ENCODE measurements at places on chromosomes 16 and 17. TPM values are rescaled to one million over a fixed set of nuclear protein-coding genes. Genes with fewer than 3 reads are reported as not detected.

GRCh38 chr17:9472094-9472493 lies 103.5 kb downstream of the STX8 start:
- no peaks in the 10 kb centered on the region for H3K36me3 ChIP-seq
- peaks cover 43% of the 10 kb centered on the region for H3K4me1 ChIP-seq
- H3K27me3 ChIP-seq, result no peaks in the 10 kb centered on the region
- H3K27ac ChIP-seq, result peak overlapping the region; percentile 64
- no peak overlapping the region for H3K4me3 ChIP-seq
- peak; percentile 30 for DNase-seq

- no peaks in the 10 kb centered on the region for H3K27me3 ChIP-seq
- no peaks in the 10 kb centered on the region for H3K4me1 ChIP-seq
- H3K36me3 ChIP-seq, result no peaks in the 10 kb centered on the region
- H3K27ac ChIP-seq, result no peak overlapping the region
These were observed 24.1 kb upstream of the MFSD6L start for GRCh38 chr17:8823279-8823678.

GRCh38 chr16:70348991-70349390 lies 2.3 kb downstream of the DDX19A start:
- no peak overlapping the region for H3K27ac ChIP-seq
- peaks cover 35% of the 10 kb centered on the region for H3K4me1 ChIP-seq
- DNase-seq, result no peak

NATD1 gene
- 3.0 TPM for total RNA-seq

DNA sequence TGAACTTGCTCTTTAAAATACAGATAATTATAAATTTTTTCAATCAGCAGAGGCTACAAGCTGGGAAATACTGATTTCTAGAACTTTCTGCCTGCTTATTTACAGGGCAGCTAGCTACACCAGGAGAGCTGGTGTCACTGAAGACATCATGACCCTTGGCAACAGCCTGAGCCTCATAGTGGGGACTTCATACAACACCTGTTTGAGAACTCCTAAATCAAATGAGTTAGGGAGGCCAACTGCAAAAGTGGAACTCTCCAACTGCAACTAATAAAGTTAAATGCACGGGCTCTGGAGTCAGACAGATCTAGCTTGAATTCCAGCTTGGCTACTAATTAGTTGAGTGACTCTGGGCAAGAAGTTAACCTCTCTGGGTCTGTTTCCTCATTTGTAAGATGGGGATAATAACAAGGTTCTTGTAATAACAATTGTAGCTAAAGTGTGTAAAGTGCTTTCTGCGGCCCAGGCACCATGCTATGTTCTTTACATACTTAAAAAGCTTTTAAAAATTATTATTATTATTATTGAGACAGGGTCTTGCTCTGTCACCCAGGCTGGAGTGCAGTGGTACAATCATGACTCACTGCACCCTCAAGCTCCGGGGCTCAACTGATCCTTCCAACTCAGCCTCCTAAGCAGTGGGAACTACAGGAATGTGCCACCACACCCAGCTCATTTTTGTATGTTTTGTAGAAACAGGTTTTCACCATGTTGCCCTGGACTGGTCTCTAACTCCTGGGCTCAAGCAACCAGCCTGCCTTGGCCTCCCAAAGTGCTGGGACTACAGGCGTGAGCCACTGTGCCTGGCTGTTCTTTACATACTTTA lies 33.4 kb downstream of the VAC14 start:
- H3K4me1 ChIP-seq, result no peaks in the 10 kb centered on the region
- no peak overlapping the region for H3K4me3 ChIP-seq
- no peaks in the 10 kb centered on the region for H3K27me3 ChIP-seq
- no peak overlapping the region for H3K27ac ChIP-seq

GRCh38 chr17:27848931-27849330 lies 44.2 kb downstream of the LYRM9 start:
- DNase-seq, result no peak
- H3K27ac ChIP-seq, result no peak overlapping the region
- H3K4me3 ChIP-seq, result no peak overlapping the region
- H3K27me3 ChIP-seq, result no peaks in the 10 kb centered on the region
- H3K36me3 ChIP-seq, result peaks cover 2% of the 10 kb centered on the region

GRCh38 chr17:17402558-17402957 lies 74.2 kb upstream of the MED9 start:
- H3K27me3 ChIP-seq, result no peaks in the 10 kb centered on the region
- no peak overlapping the region for H3K4me3 ChIP-seq

GRCh38 chr17:71765437-71765836 lies 355.4 kb upstream of the SOX9 start:
- no peak overlapping the region for H3K27ac ChIP-seq
- no peaks in the 10 kb centered on the region for H3K36me3 ChIP-seq
- H3K4me1 ChIP-seq, result no peaks in the 10 kb centered on the region
- H3K27me3 ChIP-seq, result no peaks in the 10 kb centered on the region
- DNase-seq, result no peak

GRCh38 chr17:72102366-72102765 lies 18.5 kb upstream of the SOX9 start:
- DNase-seq, result no peak
- H3K36me3 ChIP-seq, result no peaks in the 10 kb centered on the region
- H3K4me3 ChIP-seq, result no peak overlapping the region
- no peaks in the 10 kb centered on the region for H3K4me1 ChIP-seq
- no peaks in the 10 kb centered on the region for H3K27me3 ChIP-seq
- no peak overlapping the region for H3K27ac ChIP-seq

- H3K4me3 ChIP-seq, result no peak overlapping the region
- H3K36me3 ChIP-seq, result no peaks in the 10 kb centered on the region
- DNase-seq, result no peak
- H3K27me3 ChIP-seq, result no peaks in the 10 kb centered on the region
- no peak overlapping the region for H3K27ac ChIP-seq
These were observed 488.9 kb downstream of the SHISA9 start for GRCh38 chr16:13390093-13390985.

DNA sequence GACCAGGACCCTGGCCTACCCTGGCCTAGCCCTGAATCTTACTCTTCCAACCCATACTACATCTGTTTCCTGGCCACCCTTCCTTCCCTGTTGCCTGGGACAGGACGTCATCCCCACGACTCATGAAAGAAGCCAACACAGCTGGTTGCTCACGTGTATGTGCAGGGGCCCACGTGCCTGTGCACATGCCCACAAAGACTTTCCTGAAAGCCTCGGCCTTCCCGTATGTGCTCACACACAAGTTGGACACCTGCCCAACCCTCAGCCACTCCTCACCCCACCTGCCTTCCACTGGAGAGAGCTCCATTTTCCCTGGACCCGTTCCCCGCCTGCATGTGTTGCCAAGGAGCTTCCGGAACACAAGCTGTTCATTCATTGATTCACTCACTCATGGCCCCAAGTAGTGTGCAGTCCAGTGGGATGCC lies 7.0 kb downstream of the PLXDC1 start:
- no peaks in the 10 kb centered on the region for H3K36me3 ChIP-seq
- H3K27ac ChIP-seq, result no peak overlapping the region
- DNase-seq, result no peak

GRCh38 chr17:63774141-63774968 lies at the start of gene DDX42:
TSS of gene DDX42 (plus strand) at chr17:63774170. CDS start at chr17:63787050, 12,880 bp downstream.
- peak within 1 kb of the TSS; percentile 95 for H3K4me3 ChIP-seq
- no peaks in the 10 kb centered on the region for H3K27me3 ChIP-seq
- peaks cover 21% of the 10 kb centered on the region for H3K36me3 ChIP-seq

- no peak overlapping the region for H3K4me3 ChIP-seq
- H3K4me1 ChIP-seq, result peaks cover 31% of the 10 kb centered on the region
- peaks cover 12% of the 10 kb centered on the region for H3K27me3 ChIP-seq
- H3K36me3 ChIP-seq, result no peaks in the 10 kb centered on the region
- peak overlapping the region; percentile 35 for H3K27ac ChIP-seq
- peak; percentile 21 for DNase-seq
These were observed 29.7 kb upstream of the MRPS23 start for GRCh38 chr17:57879437-57880085.

HOXB5 gene
- total RNA-seq, result not detected

GRCh38 chr17:82551779-82552457 lies 32.4 kb downstream of the FOXK2 start:
- peaks cover 34% of the 10 kb centered on the region for H3K4me1 ChIP-seq
- H3K27me3 ChIP-seq, result no peaks in the 10 kb centered on the region
- H3K4me3 ChIP-seq, result no peak overlapping the region

ABCA3 gene
- total RNA-seq, result 6.4 TPM

GRCh38 chr17:37047631-37048104 lies 98.9 kb downstream of the AATF start:
- peak overlapping the region; percentile 54 for H3K27ac ChIP-seq
- H3K27me3 ChIP-seq, result no peaks in the 10 kb centered on the region
- peak; percentile 89 for DNase-seq

GRCh38 chr16:88023786-88024185 lies 72.6 kb downstream of the BANP start:
- H3K4me3 ChIP-seq, result no peak overlapping the region
- no peak overlapping the region for H3K27ac ChIP-seq
- no peaks in the 10 kb centered on the region for H3K27me3 ChIP-seq

GRCh38 chr17:72985882-72986720 lies 106.4 kb downstream of the SLC39A11 start:
- no peak overlapping the region for H3K4me3 ChIP-seq
- H3K4me1 ChIP-seq, result peaks cover 1% of the 10 kb centered on the region
- DNase-seq, result peak; percentile 69
- H3K36me3 ChIP-seq, result no peaks in the 10 kb centered on the region

KCTD13 gene
- 36.6 TPM for total RNA-seq

- no peak for DNase-seq
- H3K4me1 ChIP-seq, result no peaks in the 10 kb centered on the region
- H3K36me3 ChIP-seq, result no peaks in the 10 kb centered on the region
- H3K27me3 ChIP-seq, result peaks cover 6% of the 10 kb centered on the region
- no peak overlapping the region for H3K27ac ChIP-seq
These were observed 233.2 kb downstream of the PMP22 start for GRCh38 chr17:15031975-15032374.

TEX19 gene
- not detected for total RNA-seq

- H3K4me3 ChIP-seq, result no peak overlapping the region
- H3K4me1 ChIP-seq, result peaks cover 11% of the 10 kb centered on the region
- H3K27ac ChIP-seq, result no peak overlapping the region
- H3K36me3 ChIP-seq, result peaks cover 4% of the 10 kb centered on the region
These were observed 60.0 kb upstream of the CHMP6 start for GRCh38 chr17:80931421-80932265.

- no peaks in the 10 kb centered on the region for H3K27me3 ChIP-seq
- H3K27ac ChIP-seq, result no peak overlapping the region
- no peak for DNase-seq
These were observed 83.7 kb downstream of the NCOR1 start for GRCh38 chr17:16131593-16131992.

DNA sequence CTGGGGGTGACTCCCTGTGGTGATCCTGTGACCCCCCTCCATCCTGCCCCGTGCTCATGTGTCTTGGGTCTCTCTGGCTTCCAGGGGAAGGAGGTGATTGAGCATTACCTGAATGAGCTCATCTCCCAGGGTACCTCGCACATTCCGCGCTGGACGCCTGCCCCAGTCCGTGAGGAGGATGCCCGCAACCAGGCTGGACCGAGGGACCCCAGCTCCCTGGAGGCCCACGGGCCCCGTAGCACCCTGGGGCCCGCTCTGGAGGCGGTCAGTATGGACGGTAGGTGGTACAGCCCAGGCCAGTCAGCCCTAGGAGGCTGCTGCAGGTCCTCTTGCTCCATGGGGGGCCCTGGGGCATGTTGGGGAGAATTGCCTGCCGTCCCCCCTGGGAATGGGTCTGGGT lies 33.6 kb downstream of the SEC14L5 start:
- no peak for DNase-seq
- no peak overlapping the region for H3K4me3 ChIP-seq
- H3K27me3 ChIP-seq, result peaks cover 36% of the 10 kb centered on the region
- H3K4me1 ChIP-seq, result no peaks in the 10 kb centered on the region

GRCh38 chr17:19384723-19385391 lies 2.1 kb downstream of the MFAP4 start:
- peaks cover 16% of the 10 kb centered on the region for H3K36me3 ChIP-seq
- H3K4me3 ChIP-seq, result no peak overlapping the region
- no peak overlapping the region for H3K27ac ChIP-seq
- no peaks in the 10 kb centered on the region for H3K27me3 ChIP-seq

GRCh38 chr17:77579131-77579530 lies 379.4 kb upstream of the TNRC6C start:
- no peak overlapping the region for H3K4me3 ChIP-seq
- no peaks in the 10 kb centered on the region for H3K4me1 ChIP-seq
- H3K27ac ChIP-seq, result no peak overlapping the region
- peaks cover 1% of the 10 kb centered on the region for H3K36me3 ChIP-seq
- DNase-seq, result no peak
- peaks cover 1% of the 10 kb centered on the region for H3K27me3 ChIP-seq

DNA sequence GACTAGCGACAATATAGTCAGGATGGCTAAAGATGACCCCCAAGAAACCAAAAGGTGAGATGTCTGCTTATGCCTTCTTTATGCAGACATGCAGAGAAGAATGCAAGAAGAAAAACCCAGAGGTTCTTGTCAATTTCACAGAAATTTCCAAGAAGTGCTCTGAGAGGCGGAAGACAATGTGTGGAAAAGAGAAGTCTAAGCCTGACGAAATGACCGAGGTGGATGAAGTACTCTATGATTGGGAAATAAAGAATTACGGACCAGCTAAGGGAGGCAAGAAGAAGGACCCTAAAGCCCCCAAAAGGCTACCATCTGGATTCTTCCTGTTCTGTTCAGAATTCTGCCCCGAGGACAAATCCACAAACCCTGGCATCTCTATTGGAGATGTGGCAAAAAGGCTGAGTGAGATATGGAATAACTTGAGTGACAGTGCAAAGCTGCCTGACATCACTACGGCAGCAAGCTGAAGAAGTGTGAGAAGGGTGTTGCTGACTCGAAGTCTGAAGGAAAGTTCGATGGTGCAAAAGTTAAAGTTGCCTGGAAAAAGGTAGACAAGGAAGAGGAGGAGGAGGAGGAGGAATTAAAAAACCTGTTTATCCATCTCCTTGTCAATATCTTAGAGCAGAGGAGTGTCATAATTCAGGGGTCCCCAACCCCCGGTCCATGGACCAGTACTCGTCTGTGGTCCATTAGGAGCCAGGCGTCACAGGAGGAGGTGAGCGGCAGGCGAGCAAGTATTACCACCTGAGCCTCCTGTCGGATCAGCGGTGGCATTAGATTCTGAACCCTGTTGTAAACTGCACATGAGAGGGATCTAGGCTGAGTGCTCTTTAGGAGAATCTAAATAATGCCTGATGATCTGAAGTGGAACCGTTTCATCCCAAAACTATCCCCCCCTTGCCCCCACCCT lies 25.1 kb upstream of the ADGRG1 start:
- no peak overlapping the region for H3K4me3 ChIP-seq
- peak; percentile 9 for DNase-seq
- H3K4me1 ChIP-seq, result peaks cover 36% of the 10 kb centered on the region

AGRP gene
- not detected for total RNA-seq

MARCHF10 gene
- total RNA-seq, result not detected

- peak; percentile 34 for DNase-seq
- H3K27me3 ChIP-seq, result no peaks in the 10 kb centered on the region
- H3K4me3 ChIP-seq, result no peak overlapping the region
- H3K4me1 ChIP-seq, result peaks cover 80% of the 10 kb centered on the region
These were observed 8.1 kb downstream of the ZC3H7A start for GRCh38 chr16:11788914-11789313.

DNA sequence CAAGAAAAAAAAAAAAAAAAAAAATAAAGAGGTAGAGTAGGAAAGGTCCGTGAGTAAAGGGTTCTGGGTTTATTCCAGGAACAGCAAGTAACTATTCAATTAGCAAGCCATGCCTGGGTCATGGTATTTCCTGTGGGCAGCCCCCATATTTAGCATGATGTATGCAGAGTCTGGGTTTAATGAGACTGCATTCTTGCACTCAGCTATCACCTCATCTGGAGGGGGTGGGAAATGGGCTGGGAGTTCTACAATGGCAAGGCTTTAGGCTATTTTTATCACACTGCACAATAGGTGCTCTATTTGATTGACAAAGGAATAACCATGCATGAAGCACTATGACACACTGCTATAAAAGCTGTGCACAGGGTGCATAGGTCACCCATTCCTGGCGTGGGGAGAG lies 104.0 kb upstream of the CCL2 start:
- H3K4me1 ChIP-seq, result peaks cover 8% of the 10 kb centered on the region
- DNase-seq, result no peak
- H3K36me3 ChIP-seq, result no peaks in the 10 kb centered on the region
- H3K27ac ChIP-seq, result no peak overlapping the region
